ENCODE measurements at places on chromosomes 3 and 15.
A peak's percentile ranks its signal among the peaks of the same experiment; 100 is the strongest.

DNA sequence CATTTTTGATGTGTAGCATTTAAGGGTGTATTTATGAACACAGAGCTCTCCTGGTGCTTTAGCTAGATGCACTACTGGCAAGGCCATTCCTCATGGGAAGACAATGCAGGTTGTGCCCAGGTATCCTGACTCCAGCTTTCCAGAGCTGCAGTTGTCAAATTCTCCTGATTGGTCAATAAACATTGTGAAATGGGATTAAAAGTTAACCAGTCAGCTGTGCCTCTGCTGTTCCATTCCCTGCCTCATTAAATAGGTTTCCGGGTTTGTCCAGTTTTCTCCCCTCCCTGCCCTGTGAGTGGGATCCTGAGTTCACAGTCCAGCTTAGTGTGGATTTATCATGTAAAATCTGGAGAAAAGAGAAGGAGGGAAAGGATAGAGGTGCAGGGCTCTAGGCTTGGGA is 207.3 kb downstream of the SQOR start:
- DNase-seq = no peak

DNA sequence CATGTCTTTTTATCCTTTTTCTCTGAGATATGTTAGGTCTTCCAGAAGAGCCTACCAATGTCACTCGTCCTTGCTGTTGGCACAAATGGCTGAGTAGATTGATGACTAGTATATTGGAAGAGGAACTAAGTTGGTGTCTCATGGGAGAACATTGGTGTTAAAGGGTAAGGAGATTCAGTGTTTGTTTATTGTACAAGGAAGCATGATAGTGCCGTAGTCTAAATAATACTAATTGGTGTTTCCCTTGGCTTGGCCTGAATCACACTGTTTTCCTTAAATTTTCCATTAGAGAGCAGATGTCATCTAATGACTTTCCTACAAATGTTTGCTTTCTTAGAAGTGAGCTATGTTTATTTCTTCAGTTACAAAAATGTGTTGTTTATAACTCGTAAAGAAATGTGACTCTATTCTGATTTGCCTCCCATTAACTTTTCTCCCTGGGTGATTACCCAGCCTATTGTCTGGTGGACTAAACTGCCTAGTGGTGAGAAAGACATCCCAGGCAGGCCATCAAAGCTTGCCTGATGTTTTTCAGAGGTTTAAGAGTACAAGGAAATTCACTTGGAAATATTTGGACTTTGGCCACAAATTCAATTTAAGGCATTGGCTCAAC is 28.7 kb downstream of the ADAMTSL3 start:
- DNase-seq = no peak

- peak; percentile 19 for DNase-seq
These were observed 45.2 kb downstream of the GASK1A start for GRCh38 chr3:43024181-43024885.

DNA sequence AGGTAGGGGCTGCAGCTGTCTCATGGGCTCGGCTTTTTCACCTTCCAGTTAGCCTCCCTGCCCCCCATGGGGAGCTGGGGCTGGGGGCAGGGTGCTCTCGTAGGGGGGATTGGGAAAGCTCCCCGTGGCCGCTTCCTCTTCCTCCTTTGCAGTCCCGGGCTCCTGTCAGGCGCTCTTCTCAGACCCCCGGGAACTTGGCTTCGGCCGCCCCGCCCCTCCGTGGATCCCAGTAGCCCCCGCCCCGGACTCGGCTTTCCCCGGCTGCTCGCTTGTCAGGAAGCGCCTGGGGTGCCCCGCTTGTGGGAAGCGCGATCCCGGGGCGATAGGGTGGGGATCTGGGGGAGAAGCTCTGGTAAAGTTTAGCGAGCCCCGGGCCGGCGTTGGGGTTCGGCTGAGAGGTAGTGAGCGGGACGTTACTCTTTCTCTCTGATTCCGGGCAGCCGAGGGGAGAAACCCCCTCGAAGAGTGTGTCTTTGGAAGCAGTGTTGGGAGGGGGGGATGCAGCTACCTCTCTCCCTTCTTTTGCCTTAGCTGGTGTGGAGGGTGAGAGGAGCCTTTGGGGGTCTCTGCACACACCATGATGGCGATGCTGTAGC is 611 bp downstream of the PIAS1 start:
- DNase-seq = no peak

GRCh38 chr15:39059917-39060316 is 495.3 kb upstream of the RASGRP1 start:
- no peak for DNase-seq

DNA sequence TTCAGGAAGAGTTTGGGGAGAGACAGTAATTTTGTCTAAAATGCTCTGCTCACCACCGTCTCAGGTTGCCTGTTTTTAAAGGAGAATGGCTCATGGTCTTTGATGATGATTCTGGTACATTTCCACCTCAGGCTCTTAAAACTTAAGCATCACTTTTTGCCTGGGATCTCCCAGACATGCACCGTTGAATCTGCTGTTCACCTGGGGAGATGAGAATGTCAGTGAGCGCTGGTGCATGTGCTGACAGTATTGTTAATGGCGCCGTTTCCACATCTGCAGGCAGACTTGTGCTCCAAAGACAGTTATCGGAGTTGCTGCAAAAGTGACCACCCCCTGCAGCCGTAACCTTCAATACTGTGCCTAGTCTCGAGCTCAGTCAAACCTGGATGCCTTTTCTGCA is 219.0 kb upstream of the TPM1 start:
- DNase-seq = no peak

DNA sequence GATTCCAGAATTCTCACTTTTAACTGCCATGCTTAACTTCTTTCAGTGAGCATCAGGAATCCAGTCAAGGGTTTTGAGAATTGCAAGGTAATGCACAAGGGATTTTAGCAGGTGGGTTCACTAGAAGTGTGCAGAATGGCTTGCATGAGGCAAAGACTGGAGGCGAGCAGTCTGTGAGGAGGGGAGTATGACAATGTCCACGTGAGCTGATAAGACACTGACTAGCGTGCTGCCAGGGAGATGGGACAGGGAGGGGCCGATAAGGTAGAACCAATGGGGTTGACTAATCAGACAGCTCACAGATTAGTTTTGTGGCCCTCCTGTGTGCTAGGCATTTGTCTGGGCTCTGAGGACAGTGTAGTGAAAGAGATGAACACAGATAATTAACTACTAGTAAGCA is 102.0 kb upstream of the DAZL start:
- DNase-seq = no peak

DNA sequence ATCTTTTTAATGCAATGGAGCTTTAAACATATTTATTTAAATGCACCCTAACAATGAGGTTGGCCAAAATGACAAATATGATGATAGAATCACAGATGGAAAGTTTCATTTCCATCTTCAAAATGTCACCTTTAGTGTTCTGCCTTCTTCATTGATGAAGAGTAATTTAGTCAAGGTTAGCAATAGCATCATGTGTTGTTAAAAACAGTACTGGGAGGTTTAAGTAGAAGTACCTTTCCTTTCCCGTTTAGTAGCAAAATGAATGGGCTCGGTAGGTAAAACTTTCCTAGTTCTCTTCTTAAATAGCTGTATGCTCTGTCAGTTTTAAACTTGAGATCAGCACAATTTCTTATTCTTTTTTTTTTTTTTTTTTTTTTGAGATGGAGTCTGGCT is 35.1 kb downstream of the EIF2AK4 start:
- no peak for DNase-seq

GRCh38 chr3:40465456-40465855 is 8.3 kb downstream of the RPL14 start:
- no peak for DNase-seq

GRCh38 chr15:27686971-27687370 is 412.1 kb downstream of the OCA2 start:
- no peak for DNase-seq

DNA sequence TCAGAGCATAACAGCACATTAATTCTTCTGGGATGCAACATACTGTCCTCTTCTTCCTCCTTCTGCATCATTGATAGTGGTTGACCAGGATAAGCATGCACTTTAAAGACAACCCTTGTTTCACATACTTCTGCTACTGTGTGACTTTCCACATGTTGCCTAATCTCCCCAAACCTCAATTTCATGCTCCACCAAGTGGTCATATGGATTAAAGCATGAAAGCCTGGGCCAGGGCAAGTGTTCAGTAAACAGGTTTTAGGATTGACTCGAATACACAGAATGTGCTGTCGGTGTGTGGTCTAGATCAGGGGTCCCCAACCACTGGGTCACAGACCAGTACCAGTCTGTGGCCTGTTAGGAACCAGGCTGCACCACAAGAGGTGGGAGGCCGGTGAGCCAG is 22.5 kb upstream of the BFSP2 start:
- DNase-seq = no peak

- DNase-seq = no peak
These were observed 767.2 kb upstream of the LMCD1 start for GRCh38 chr3:7734456-7734855.

DNA sequence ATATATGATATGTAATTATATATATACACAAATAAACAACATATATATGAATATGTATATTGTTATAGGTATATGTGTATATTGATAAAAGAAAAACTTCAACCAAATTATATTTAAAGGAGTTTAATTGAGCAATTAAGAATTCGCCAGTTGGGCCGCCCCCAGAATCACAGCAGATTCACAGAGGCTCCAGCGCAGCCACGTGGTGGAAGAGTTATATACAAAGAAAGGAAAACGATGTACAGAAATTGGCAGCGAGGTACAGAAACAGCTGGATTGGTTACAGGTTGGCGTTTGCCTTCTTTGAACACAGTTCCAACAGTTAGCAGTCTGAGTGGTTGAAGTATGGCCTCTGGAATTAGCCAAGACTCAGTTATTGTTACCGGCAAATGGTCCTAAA is 137.3 kb upstream of the SLC24A5 start:
- DNase-seq = no peak

DNA sequence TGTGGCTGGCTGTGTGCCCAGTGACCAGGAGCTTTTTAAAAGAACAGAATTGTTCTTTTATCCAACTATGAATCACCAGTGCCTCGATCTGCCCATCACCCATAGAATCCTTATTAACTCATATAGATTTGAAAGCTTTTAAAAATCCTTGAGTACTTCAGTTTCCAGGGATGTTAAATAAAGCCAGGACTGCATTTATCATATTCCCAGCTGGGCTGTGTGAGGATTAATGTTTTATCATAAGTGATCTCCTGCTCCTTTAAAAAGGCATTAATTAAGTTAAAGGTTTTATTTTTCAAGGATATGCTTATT is 234.0 kb downstream of the MYRIP start:
- DNase-seq = no peak

DNA sequence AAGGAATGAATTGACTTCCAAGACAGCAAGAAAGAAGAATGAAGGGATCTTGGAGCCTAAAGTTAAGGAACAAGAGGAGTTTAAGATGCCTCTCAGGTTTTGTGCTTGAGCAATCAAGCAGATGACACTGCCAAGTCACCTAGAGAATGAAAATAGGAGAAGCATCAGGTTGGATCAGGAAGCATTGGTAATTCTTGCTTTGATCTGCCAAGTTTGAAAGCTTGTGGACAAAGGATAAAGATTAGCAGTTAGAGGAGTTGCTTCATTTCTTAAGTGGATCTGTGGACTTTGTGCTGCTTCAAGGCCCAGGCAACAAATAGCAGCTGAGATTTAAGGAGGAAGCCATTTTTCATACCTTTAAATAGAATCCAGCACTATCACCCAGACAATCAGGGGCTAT is 35.6 kb downstream of the FRMD5 start:
- DNase-seq = no peak

DNA sequence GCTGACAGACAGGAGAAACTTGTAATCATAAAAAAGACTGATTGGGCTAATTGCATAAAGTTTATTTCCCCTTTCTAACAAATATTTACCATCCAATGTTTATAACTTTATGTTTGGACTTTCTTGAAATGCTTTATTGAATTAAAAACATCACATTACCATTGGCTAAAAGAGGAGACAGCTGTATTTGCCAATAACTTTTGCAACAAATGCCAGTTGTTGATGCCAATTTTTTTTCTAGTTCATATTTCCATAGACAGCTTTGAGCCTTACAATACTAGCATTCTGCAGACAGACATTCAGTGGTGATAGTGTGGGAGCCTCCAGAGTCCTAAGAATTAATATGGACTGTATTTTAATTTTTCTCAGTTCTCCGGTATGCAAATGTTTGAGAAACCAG is 198.4 kb downstream of the ADAMTS17 start:
- DNase-seq = no peak

- DNase-seq = no peak
These were observed 497.9 kb upstream of the SGO1 start for GRCh38 chr3:20683910-20684309.

- DNase-seq = no peak
These were observed 99.4 kb downstream of the ADAM10 start for GRCh38 chr15:58650102-58650501.

DNA sequence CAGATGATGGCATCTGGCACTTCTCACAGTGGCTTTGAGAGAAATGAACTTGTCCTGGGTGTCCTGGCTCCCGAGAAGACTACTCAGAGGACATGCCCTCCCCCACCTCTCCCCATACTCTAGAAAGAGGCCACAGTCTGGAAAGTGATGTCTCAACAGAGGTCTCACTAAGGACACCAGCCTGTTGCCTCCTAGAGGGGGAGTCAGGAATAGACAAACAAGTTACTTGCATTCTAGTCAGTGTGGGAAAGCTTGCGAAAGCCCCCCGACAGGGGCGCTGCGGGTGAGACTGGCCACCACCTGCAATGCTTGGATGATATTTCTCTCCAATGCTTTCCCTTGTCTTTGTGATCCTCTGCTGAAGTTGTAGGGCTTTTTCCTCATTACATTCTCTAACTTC is 17.2 kb downstream of the B4GALT4 start:
- DNase-seq = no peak

Measured in stimulated activated CD4-positive, alpha-beta T cell treated with anti-CD3 and anti-CD28 coated beads, Interleukin-12 subunit alpha, Interleukin-12 subunit beta, amount 100 ng/mL, for 4 hours (primary cell).